Pancreas (tissue), 10 donors: ENCODE measurements at places on chromosomes 2 and 18. TPM values are rescaled to one million over a fixed set of nuclear protein-coding genes. Genes with fewer than 3 reads are reported as not detected.

MEP1B gene
- total RNA-seq = not detected

FAP gene
- 15.1 TPM for total RNA-seq

FRZB gene
- total RNA-seq = 0.44 TPM

DNA sequence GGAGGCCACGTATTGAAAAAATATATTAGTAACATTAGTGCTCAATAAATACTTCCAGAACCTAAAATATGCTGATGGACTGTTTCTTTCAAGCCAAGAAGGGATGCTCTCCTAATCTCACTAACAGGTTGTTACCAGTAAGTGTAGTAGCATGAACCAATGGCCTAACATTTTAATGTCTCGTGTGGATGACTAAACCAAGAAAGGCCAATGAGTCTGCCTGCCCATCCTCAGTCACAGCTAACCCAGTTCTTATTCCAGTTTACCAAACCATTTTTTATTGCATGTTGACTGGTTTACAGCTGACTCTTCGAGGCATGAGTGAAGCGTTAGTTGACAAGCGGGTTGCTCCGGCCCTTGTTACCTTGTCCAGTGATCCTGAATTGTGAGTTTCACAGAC lies 45.1 kb upstream of the TNFRSF11A start:
- H3K27me3 ChIP-seq = no peaks in the 10 kb centered on the region

GRCh38 chr18:33951031-33951430 lies 273.7 kb downstream of the NOL4 start:
- H3K36me3 ChIP-seq = no peaks in the 10 kb centered on the region
- H3K4me3 ChIP-seq = no peak overlapping the region
- DNase-seq = no peak
- H3K4me1 ChIP-seq = no peaks in the 10 kb centered on the region
- H3K27me3 ChIP-seq = no peaks in the 10 kb centered on the region
- no peak overlapping the region for H3K27ac ChIP-seq

- DNase-seq = no peak
- no peak overlapping the region for H3K27ac ChIP-seq
- no peaks in the 10 kb centered on the region for H3K36me3 ChIP-seq
- no peak overlapping the region for H3K4me3 ChIP-seq
These were observed 615.8 kb downstream of the XIRP2 start for GRCh38 chr2:167504061-167504460.

GRCh38 chr18:21389283-21389682 lies 147.3 kb downstream of the GREB1L start:
- no peaks in the 10 kb centered on the region for H3K27me3 ChIP-seq
- DNase-seq = no peak
- H3K36me3 ChIP-seq = no peaks in the 10 kb centered on the region
- no peak overlapping the region for H3K4me3 ChIP-seq

- no peaks in the 10 kb centered on the region for H3K27me3 ChIP-seq
- no peaks in the 10 kb centered on the region for H3K36me3 ChIP-seq
- H3K4me1 ChIP-seq = peaks cover 7% of the 10 kb centered on the region
These were observed 5.4 kb upstream of the STAT1 start for GRCh38 chr2:191019376-191019775.

DNA sequence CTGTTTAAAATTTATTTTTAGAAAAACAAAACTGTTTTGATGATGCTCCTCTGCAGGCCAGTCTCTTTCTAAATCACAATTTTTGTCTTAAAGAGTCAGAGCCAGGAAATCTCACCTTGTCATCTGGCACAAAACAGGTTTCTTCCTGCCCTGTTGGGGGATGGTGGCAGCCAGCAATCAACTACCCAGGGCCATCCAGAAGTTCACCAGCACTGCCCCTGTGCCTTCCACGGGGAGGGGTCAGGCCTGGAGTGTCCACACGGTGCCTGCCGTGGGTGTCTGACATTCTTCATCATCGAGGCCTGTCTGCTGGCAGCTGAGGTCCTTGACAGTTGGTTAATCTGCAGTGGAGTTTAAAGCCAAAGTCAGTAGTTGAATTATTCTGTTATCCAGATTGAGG lies 40.0 kb upstream of the BMP10 start:
- no peak for DNase-seq
- H3K36me3 ChIP-seq = no peaks in the 10 kb centered on the region
- H3K4me1 ChIP-seq = no peaks in the 10 kb centered on the region
- H3K4me3 ChIP-seq = no peak overlapping the region

GRCh38 chr2:57022496-57022895 lies 838.7 kb downstream of the CCDC85A start:
- no peak for DNase-seq
- H3K4me1 ChIP-seq = no peaks in the 10 kb centered on the region
- H3K36me3 ChIP-seq = no peaks in the 10 kb centered on the region
- H3K27ac ChIP-seq = no peak overlapping the region
- H3K27me3 ChIP-seq = no peaks in the 10 kb centered on the region
